Endothelial cell of umbilical vein (primary cell): ENCODE measurements at places on chromosomes 4 and X.

- no peak for DNase-seq
Observed at GRCh38 chr4:112766422-112766821, 129.5 kb downstream of the LARP7 start.

DNA sequence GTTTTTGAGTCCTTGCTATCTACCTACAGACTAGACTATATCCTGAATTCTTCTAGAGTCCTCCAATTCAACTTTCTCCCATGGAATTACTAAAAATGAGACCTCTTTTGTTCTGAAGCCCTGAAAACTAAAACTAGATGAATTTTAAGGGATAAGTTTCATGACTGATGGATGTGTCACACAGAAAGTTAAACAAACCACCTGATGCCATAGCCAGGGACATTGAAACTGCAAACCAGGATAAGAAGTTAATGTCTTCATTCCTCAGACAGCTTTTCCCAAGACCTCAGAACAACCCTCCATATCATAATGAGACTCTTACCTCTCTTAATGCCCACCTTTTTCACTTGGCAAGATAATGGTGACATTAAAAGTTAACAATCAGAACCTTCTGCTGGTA, 81.5 kb upstream of the PTPN13 start:
- no peak for DNase-seq

DNA sequence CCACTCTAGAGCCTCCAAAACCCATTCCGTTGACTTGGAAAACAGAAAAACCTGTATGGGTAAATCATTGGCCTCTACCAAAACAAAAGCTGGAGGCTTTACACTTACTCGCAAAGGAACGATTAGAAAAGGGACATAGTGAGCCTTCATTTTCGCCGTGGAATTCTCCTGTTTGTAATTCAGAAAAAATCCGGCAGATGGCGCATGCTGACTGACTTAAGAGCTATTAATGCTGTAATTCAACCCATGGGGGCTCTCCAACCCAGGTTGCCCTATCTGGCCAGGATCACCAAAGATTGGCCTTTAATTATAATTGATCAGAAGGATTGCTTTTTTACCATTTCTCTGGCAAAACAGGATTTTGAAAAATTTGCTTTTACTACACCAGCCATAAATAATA, 60.8 kb downstream of the ZNF732 start:
- DNase-seq: peak; percentile 35

GRCh38 chr4:10035130-10035529, 13.8 kb upstream of the SLC2A9 start:
- no peak for DNase-seq

DNA sequence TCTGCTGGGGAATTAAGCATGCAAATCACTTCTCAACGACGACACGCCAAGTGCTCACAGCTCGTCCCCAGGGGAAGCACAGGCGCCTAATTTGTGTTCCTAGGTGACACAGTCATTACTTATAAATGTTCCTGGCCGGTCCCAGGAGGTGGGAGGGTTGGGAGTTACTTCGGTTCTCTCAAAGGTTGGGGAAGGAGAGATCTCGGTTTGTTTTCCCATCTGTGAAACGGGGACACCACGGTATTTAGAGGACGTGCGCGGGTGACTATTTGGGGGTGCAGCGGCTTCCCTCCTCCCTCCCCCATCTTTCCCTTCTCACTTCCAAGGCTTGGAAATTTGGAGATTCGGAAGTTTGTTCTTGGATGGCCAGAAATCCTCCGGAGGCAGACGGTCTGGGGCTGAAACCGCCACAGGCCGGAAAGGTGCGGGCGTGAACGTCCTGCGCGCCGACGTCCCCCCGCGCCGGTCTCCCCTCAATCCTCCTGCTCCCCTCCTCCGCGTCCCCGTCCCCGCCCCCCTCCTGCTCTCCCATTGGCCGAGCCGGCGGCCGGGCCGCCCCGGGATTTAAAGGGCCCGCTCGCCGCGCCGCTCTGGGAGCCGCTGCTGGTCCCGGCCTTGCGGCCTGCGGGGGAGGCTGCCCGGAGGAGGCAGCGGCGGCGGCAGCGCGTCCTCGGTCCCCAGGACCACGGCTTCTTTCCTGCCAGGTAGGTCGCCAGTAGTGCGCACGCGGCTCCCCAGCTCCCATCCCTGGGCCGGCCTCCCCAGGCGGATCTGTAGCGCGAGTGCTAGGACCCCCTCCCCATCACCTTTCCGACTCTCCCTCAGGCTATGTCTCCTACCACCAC, at the start of gene PORCN:
Gene PORCN, plus strand, starts transcription at position 593 of the 845 bp plus-strand sequence. CDS start 829 bp downstream, outside the sequence.
- DNase-seq: peak; percentile 60

DNA sequence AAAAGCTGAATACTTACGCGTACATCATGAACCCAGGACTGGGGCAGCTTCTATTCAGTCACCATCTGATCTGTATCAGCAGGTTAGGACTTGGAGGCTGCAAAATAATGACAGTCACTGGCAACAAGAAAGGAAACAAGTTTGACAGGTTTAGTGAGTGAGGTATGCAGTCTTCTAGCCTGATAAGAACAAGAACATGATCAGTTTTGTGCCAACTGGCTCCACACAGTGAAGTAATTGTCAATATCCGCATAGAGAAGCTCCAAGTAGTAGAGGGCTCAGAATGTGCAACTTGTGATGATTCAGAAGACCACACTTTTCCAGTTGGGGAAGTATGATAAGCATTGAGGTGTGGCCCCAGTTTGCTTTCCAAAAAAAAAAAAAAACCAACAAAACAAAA, at the start of gene TMPRSS11F:
Gene TMPRSS11F, minus strand, starts transcription at position 77 of the 400 bp plus-strand sequence. Its CDS starts 49 bp downstream, at position 28.
- DNase-seq: no peak

GRCh38 chr4:60682901-60683300, 517.2 kb upstream of the ADGRL3 start:
- no peak for DNase-seq

DNA sequence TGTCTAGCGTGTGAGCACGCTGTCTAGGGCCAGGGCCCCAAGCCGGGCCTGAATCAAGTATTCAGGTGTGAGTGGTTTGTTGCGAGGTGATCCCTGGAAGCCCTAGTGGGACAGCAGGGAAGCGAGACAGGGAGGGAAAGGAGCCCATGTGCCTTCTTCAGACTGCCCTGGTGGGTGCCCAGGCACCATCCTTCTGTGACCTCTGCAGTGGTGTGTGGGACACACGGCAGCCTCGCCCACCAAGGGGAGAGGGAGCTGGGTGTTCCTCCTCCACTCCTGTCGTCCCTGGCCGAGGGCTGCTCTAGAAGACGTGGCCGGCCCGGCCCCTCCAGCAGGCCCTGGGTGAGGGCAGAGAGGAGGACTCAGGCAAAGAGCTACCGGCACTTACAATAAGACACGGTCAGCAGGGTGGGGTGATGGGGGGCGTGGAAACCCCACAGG, 47.4 kb downstream of the HTRA3 start:
- DNase-seq: no peak

DNA sequence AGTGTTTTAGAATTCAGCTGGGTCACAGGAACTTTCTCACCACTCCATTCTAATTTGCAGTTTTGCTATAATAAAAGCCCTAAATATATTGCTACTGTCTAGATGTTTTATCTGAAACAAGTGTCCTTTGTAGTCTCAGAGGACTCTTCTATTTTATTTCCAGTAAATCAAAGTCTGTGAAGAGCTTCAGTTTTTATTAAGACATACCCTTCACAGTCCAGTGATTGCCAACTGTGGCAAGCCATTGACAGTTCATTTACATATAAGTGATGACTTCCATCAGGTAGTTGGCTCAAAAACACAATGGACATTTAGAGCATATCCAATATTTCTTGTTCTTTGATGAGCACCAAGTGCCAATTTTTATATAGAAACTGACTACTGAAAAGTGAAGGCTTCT, 466.1 kb downstream of the IQCM start:
- no peak for DNase-seq

DNA sequence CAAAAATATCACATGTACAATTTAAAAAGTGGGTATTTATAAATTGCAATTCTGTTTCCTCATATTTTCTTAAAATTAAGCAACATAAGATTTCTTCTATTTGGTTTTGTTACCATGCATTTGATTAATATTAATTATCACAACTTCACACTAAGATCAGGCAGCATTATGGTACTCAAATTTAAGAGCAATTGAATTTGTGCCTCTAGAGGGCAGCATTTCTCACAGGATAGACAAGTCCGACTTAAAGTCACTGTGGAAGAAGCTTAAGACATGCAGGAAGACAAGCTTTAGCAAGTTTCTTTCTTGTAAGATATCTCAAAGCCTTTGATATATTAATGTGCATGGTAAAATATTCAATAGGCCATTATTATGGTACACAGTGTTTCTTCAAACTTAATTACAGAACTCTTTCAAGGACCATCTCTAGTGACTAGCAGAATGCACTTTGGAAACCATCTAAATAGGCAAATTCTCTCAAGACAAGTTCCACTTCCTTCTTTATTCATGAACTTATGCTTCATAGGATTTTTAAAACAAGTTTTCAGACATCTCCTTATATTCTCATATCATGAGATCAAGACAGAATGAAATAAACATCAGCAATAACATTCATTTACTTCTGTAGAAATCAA, 35.0 kb downstream of the FBXW7 start:
- DNase-seq: peak; percentile 84

GRCh38 chr4:70601422-70602039, 9.5 kb downstream of the AMBN start:
- DNase-seq: peak; percentile 56

DNA sequence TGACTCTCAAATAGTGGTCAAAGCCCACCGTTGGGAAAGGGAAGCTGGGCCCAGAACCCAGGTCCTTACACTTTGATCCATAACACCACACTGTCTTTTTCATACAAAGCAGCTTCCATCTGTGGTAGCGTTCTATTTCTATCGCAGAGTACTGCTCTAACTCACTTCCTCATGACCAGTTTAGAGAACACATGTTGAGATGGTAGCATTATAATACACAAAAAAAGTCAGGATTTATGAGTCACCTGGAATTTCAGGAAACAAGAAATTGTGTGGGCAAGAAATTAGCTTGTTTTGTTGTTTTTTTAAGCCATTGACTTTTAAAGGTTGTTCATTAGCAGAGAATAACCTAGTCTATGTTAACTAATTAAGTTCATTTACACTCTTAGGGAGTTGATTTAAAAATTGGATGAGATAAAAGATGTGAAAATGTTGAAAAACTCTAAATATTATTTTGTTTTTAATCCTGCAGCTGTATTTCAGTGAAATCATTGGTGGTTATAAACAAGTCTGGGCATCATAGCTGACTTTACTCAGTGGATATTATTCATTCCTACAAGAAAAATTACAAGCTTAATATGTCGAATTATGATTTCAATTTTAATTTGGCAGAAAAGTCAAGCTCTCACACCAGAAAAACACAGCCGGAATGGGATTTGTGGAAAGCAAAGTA, 1011.1 kb upstream of the HS3ST1 start:
- peak; percentile 80 for DNase-seq

GRCh38 chrX:152177052-152177451, 38.7 kb upstream of the MAGEA10 start:
- no peak for DNase-seq

DNA sequence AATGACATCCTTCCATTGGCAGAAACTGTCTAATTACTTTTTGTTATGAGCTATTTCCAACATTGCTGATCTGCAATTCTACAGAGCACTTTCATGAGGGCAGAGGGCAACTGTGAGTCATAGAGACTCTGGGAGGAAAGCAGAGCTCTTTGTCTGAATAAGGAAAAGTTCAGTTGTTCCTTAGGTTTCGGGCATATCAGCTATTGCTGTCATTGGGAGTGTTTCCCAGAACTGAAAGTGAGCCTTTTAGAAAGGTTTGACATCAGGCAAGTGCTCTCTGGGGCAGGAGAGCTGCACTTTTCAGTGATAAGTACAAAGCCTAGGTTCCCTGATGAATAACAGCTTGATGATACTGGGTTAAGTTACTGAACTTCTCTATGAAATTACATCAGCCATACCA, 119.2 kb upstream of the EDNRA start:
- peak; percentile 89 for DNase-seq

- no peak for DNase-seq
Observed at GRCh38 chrX:97402903-97403302, 519.2 kb downstream of the RPA4 start.

- no peak for DNase-seq
Observed at GRCh38 chr4:40395166-40395900, 60.2 kb downstream of the CHRNA9 start.

- no peak for DNase-seq
Observed at GRCh38 chrX:139085404-139085803, 373.9 kb upstream of the FGF13 start.

DNA sequence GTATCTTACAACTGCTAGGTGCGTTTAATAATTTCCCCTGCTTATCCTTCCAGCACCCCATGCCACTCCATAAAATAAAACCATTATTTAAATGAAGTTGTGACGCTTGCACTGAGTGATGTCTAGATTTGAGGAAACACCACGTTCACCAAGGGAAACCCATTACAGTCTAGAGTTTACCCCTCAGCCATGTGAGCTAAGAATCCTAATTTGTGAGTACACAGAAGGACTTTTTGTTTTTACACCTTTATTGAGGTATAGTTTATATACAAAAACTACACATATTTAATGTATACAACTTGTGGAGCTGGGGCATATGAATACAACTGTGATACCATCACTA, 326.8 kb downstream of the RAPGEF2 start:
- no peak for DNase-seq

- DNase-seq: no peak
Observed at GRCh38 chr4:134756421-134756820, 554.8 kb upstream of the PABPC4L start.

DNA sequence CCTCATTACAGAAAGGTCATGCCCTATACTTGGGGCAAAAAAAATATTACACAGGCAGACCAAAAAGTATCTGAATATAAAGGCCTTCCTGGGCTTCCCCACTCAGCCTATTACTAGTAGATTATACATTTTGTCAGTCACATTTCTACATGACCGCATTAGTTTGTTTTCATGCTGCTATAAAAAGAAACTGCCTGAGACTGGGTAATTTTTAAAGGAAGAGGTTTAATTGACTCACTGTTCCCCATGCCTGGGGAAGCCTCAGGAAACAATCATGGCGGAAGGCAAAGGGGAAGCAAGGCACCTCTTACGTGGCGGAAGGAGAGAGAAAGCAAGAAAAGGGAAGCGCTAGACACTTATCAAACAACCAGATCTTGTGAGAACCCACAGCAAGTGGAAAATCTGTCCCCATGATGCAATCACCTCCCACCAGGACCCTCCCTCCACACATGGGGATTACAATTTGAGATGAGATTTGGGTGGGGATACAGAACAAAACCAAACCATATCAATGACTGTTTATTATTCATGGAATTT, 1312.0 kb downstream of the PCDH7 start:
- DNase-seq: no peak

DNA sequence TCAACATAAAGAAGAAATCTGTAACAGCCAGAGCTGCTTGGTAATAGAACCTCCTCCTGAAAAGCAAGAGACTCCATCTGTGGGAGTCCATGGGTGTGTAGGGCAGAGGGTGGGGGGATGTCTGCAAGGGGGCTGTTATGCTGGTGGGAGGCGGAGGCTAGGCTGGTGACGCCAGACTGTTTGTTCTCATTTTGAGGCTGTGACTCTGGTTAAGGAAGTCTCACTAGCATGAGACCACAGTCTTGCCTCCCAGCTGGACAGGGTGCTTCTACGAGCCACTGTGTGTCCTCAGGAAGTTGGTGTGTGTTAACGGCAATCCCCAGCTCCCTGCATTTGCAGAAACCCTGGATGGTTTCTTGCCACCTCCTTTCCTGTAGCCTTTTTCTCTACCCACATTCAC, 79.8 kb downstream of the NSUN7 start:
- DNase-seq: no peak
